ENCODE measurements at places on chromosomes 6 and 20. TPM values are rescaled to one million over a fixed set of nuclear protein-coding genes. Genes with fewer than 3 reads are reported as not detected.

DNA sequence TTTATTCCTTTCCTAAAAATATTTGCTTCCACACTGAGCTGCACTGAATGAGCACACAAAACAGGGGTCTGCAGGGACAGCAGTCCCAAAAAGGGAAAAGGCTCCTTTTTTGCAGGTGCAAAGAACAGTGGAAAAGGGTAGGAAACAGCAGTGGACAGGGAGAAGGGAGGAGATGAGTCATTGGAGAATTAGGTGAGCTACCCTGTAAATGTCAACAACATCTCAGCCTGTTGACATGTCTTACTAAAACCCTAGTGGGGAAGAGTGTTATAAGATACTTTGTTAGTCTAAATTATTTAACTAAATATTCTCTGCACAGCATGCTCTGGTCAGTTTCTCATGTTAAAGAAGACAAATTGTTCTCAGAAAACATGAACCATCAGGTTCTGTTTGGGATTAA lies 151.5 kb upstream of the FBXL4 start:
- DNase-seq, result no peak

The SIRPB2 gene
- 8.2 TPM for total RNA-seq

The ARMH2 gene
- not detected for total RNA-seq

The FLRT3 gene
- 29.3 TPM for total RNA-seq

The ELOVL2 gene
- total RNA-seq, result 2.9 TPM

DNA sequence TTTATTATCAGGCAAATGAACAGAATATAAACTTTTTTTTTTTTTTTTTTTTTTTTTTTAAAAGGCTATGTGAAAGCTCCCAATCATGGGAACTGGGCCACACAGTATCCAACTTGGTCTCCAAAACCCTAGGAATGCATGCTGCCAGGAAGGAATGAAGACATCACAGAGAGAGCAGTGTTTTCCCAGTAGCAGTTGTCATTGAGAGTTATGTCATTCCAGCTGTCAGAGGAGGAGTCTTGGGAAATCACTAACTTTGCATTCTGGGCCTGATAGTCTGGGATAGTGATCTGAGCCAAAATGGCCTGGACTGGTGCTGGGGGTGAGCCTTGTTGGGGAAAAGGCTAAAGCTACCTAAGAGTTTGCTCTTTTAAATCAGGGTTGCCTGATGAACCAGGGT lies 231.3 kb upstream of the MAP3K7 start:
- no peak for DNase-seq

GRCh38 chr20:23583526-23583925 lies 15.2 kb upstream of the CST9L start:
- DNase-seq, result no peak

The BEND6 gene
- total RNA-seq, result 4.4 TPM

All from sciatic nerve (tissue), 2 donors.